ENCODE measurements at places on chromosomes 5 and 9. TPM values are rescaled to one million over a fixed set of nuclear protein-coding genes. Genes with fewer than 3 reads are reported as not detected.

- no peak for DNase-seq
Observed at GRCh38 chr5:33852319-33852718, 39.5 kb downstream of the ADAMTS12 start.

GRCh38 chr5:149365418-149365817 is 7.6 kb downstream of the PCYOX1L start:
- no peak for DNase-seq

- DNase-seq: no peak
Observed at GRCh38 chr9:88663771-88664419, 128.9 kb downstream of the NXNL2 start.

GRCh38 chr5:34789021-34789531 is 49.9 kb upstream of the TTC23L start:
- DNase-seq: no peak

- no peak for DNase-seq
Observed at GRCh38 chr9:98882569-98882923, 61.2 kb upstream of the COL15A1 start.

GRCh38 chr5:62167561-62168057 is 138.4 kb upstream of the KIF2A start:
- no peak for DNase-seq

GRCh38 chr9:120411862-120412424 is 168.0 kb downstream of the CDK5RAP2 start:
- DNase-seq: no peak

DNA sequence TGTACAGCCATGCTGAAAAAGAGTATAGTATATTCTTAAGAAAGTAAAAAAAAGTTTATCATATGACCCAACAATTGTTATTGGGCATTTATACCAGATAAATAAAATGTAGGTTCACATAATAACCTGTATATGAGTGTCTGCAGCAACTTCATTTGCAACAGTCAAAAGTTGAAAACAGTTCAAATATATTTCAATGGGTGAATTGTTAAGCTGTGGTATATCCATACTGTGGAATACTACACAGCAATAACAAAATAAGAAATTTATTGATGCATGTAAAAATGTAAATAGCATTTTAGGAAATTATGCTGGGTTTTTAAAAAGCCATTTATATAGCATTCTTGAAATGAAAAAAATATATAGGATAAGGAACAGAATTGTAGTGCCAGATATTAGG is 1420.1 kb upstream of the ACO1 start:
- DNase-seq: no peak

DNA sequence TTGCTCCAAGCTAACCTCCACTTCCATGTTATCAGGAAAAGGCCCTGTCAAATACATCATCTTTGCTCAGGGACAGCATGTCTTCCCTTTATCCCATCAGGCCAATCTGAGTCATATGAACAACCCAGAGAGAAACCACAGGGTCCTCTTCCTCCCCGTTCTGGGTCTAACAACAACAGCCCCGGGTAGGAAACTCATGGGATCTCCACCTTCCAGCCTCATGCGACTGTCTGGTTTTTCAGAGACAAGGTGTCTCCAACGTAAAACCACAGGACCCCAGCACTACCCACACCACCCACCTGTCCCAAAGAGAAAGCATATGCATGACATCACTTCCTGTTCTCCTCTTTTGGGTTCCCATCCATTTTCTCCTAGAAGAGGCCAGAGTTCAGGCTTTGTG is 217.9 kb downstream of the ENC1 start:
- no peak for DNase-seq

DNA sequence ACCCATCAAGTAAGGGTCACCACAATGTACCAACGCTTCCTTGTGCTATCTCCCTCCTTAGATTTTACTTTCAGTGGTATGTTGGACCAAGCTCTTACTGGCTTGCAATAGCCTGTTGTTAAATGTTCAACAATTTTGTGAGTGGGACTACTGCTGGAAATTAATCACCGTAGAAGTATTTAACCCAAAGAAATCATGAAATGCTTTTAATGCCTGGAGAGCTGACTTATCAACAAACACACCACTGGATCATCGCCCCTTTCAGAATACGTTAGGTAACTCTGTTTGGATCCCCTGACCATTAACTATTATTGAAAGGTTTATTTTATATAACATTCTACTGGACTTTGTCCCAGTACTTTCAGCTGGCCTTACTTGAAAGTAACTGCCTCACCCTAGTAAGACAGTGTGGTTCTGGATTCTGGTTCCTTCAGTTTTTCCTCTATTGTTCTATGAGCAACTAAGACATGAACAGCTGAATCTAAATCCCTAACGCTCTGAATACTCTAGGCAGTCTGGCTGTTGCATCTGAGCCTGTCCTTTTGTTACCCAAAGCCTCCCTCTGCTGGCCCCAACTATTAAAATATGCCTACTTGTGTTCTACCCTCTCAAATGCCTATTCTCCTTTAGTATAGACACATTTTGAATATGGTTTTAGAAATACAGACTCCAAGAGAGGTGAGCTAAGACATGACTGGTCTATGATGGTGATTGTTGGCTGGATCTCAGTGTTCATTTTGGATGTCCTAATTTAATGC is 1203.4 kb upstream of the DMAC1 start:
- DNase-seq: no peak

GRCh38 chr9:135978642-135979546 is 17.7 kb upstream of the UBAC1 start:
- no peak for DNase-seq

DNA sequence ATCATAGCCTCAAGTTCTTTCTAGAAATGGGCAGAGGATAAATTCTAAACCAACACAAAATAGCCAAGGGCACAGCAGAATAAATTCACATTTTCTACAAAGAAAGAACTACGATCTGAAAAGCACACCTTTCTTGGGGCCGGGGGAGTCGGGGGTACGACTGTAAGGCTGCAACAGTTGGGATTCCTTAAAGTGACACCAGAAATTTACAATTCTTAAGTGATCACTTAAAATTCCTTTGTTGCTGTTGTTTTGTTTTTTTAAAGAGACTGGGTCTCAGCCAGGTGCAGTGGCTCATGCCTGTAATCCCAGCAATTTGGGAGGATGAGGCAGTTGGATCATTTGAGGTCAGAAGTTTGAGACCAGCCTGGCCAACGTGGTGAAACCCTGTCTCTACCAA is 95.8 kb downstream of the CDK5RAP2 start:
- DNase-seq: no peak

DNA sequence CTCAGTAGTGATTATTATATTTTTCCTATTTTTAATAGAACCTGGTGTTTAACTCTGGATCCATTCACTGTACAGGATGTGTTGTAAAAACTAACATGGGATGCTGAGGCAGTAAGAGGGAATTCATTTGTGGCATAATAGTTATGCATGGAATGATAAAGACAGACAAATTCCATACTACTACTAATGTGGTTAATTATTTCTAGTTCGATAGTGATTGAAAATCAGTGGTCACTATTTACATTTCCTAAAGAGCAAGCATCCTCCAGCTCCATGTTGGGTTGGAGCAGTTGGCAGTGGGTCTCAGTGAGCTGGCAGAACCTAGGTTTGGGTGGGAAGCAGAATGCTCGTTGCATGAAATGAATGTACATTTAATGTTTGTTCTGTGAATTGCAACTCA is 122.6 kb downstream of the SAXO1 start:
- DNase-seq: no peak

- DNase-seq: no peak
Observed at GRCh38 chr5:79640571-79641055, 28.4 kb downstream of the TENT2 start.

GRCh38 chr5:8394965-8395364 is 526.0 kb downstream of the MTRR start:
- no peak for DNase-seq

- no peak for DNase-seq
Observed at GRCh38 chr5:53882006-53882675, 321.7 kb downstream of the NDUFS4 start.

DNA sequence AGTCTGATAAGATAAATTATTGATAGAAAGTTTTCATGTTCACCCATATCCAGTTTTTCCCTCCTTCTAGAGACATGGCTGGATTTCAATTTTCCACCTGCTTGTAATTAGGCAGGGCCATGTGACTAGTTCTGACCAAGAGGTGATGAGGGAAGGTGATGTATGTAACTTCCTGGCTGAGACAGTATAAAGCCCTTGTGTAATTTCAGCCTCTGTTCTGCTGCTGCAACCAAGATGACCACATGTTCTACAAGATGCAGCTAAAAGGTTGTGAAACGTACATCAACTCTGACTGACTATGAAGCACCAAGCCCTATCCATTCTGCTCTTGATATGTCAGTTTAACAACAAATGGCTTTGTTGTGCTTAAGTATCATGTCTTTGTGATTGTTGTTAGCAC is 376.5 kb upstream of the DAB2 start:
- no peak for DNase-seq

- DNase-seq: no peak
Observed at GRCh38 chr5:62306323-62306895, 403 bp downstream of the KIF2A start.

DNA sequence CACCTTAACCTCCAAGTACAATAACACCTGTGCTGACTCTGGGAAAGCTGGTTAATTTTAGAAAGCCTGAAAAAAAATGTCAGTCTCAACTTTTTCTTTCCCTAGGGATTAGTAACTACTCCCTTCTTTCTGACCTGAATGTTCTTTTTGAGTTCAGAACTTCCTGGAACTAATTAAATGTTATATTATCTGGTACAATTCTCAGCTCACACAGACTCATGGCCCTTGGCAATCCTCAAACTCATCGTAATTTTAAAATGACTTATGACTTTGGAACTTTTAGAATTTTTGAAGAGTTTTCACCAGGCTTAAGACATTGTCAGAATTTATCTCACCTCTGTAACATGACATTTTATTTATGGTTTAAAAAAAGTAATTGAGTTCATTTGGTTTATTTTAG is 315.0 kb downstream of the FER start:
- DNase-seq: no peak

- DNase-seq: no peak
Observed at GRCh38 chr5:60334281-60334713, 365.7 kb downstream of the DEPDC1B start.

DNA sequence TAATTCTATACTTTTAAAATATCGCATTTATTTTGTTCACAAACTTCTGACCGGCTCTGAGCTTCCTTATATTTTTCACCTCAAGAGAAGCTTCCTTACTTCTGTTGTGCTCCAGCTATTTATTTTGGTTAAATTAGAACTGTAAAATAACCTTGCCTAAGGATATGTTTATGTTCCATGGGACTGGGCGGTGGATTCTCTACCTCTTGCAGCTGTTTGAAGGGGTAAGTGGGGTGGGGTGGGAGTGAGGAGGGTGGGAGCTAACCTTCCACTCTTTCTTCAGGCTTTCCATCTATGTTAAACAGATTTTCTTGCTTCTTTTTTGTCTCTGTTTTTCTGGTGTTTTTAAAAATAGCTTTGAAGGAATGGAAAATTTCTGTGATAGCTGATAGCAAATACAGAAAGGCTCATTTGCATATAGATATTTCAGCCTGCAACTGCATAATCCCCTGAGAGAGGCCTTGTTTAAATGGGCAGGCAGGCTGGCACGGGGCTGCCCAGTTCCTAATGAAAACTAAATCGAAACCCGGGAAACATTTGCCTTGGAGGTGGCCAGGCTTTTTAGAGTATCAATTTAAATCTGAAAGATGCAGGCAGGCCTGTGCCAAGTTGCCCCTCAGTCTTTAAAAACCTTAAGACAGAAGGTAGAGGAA is 122.1 kb upstream of the DMAC1 start:
- no peak for DNase-seq

DNA sequence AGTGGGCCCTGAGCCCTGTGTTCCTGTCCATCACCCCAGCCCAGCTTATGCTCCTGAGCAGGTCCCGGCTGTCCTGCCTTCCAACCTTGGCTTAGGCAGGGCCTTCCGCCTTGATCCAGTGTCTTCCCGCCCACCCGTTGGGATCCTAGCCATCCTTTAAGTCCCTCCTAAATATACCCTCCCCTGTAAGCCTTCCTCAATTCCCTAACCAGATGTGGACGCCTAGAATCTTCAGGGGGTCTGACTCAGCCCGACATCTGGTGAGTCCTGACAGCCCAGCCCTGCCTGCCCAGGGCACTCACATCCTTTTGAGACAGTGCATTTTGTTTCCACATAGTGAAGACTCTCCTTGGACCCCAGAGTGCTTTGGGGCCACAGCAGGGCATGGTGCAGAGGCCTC is 23.7 kb downstream of the SLC6A7 start:
- no peak for DNase-seq

DNA sequence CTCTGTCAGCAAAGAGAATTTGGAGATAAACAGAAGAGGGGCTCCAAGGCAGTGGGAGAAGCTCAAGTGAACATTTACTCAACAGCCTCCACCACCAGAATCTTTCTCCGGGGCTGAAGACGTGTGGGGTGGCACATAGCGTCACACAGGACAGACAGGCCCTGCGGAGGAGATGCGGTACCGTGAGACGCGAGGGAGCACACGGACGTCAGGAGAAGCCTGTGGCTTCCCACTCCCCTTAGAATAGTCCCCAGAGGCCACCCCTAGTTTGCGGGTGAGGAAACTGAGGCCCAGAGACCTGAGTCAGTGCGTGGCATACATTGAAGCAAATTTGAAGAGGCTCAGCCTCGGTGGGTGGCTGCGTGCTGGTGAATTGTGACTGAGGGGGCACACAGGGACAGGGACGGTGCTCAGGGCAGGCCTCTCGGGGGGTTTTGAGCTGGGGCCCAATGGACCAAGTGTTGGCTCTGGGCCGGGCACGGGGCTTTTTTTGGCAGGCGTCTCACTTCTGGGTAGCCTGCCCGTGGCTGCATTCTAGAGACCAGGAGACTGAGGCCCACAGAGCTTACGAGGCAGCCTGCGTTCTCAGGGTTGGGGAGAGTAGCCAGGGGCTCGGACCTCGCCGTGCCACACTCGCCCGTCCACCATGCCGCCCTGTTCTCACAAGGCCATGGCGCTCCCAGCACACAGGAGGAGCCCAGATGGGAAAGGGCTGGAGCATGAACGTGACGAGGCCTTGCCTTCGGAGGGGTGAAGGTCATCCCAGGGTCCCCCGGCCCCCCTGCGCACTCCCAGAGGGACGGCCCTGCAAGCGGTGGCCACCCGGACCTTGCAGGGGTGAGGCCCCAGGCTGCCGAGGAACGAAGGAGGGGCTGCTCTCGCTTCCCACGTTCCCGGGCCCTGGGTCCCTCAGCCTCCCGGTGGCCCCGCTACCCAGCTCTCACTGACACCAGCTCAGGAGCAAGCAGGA is 220.6 kb downstream of the C9orf50 start:
- peak; percentile 13 for DNase-seq

GRCh38 chr5:14667770-14668169 is 3.3 kb downstream of the OTULIN start:
- DNase-seq: no peak

The WDR38 gene
- not detected for total RNA-seq

The LTC4S gene
- total RNA-seq: 10.9 TPM

The CDC14B gene
- 26.4 TPM for total RNA-seq

The OR13C2 gene
- total RNA-seq: not detected

The PAPPA gene
- 0.69 TPM for total RNA-seq

The BTF3 gene
- total RNA-seq: 386 TPM

The ANKRD18A gene
- total RNA-seq: 2.6 TPM

The CYFIP2 gene
- total RNA-seq: 28.2 TPM

The MELK gene
- 0.27 TPM for total RNA-seq

The SLC22A4 gene
- 2.0 TPM for total RNA-seq

The GGTA1 gene
- 34.1 TPM for total RNA-seq

The TMEM232 gene
- total RNA-seq: 3.6 TPM

The SLC45A2 gene
- not detected for total RNA-seq

The GALNT12 gene
- total RNA-seq: 0.55 TPM

All from left ventricle myocardium inferior (tissue), 1 donor.